ENCODE measurements at places on chromosomes 3 and 15. TPM values are rescaled to one million over a fixed set of nuclear protein-coding genes. Genes with fewer than 3 reads are reported as not detected.

Gene ATP13A4
- not detected for total RNA-seq

Gene TM4SF1
- total RNA-seq: 1,260 TPM

Gene CCDC174
- total RNA-seq: 15.7 TPM

Gene GOLGA6L4
- total RNA-seq: 0.29 TPM

Gene OSTN
- total RNA-seq: not detected

Gene ISLR2
- total RNA-seq: 0.11 TPM

Gene KNL1
- total RNA-seq: 5.3 TPM

Gene ACTC1
- total RNA-seq: 0.20 TPM

Gene TXNRD3
- total RNA-seq: 5.9 TPM

Gene IMPG2
- not detected for total RNA-seq

Gene ROPN1
- not detected for total RNA-seq

Gene MNS1
- 2.8 TPM for total RNA-seq

Gene PCBP4
- total RNA-seq: 11.3 TPM

Gene UPK1B
- total RNA-seq: 12.1 TPM

Gene CCDC33
- 6.7 TPM for total RNA-seq

Gene FAM174B
- total RNA-seq: 7.3 TPM

Gene AGBL1
- total RNA-seq: not detected

Gene ACSBG1
- total RNA-seq: 0.31 TPM

Gene CYP1A2
- not detected for total RNA-seq

Gene CDCP1
- 8.1 TPM for total RNA-seq

Gene GOLGA8N
- 0.95 TPM for total RNA-seq

Gene HESX1
- 0.72 TPM for total RNA-seq

Gene CLDN18
- not detected for total RNA-seq

Gene TGM4
- 0.07 TPM for total RNA-seq

Gene MUC20
- total RNA-seq: 0.38 TPM

Gene STRIT1
- not detected for total RNA-seq

Gene SEMA3G
- total RNA-seq: 0.04 TPM

Gene EPHB1
- 0.23 TPM for total RNA-seq

Gene TEX9
- total RNA-seq: 4.7 TPM

Gene HIGD2B
- not detected for total RNA-seq

Gene IL5RA
- total RNA-seq: not detected

Gene SOX14
- total RNA-seq: not detected

Gene P2RY13
- not detected for total RNA-seq

Gene SERINC4
- not detected for total RNA-seq

Gene APBA2
- total RNA-seq: 15.5 TPM

Gene ECE2
- not detected for total RNA-seq

Gene CCDC80
- total RNA-seq: 61.9 TPM

Gene GOLGA6D
- total RNA-seq: not detected

Gene BNC1
- 0.72 TPM for total RNA-seq

Gene PLSCR2
- not detected for total RNA-seq

Gene RPS17
- total RNA-seq: 3,760 TPM

Gene SERPINI2
- not detected for total RNA-seq

Gene LRRIQ4
- not detected for total RNA-seq

All from A549 treated with Mapracorat at 1 μM for 4 hours (cell line).